ENCODE measurements at places on chromosomes 4 and X.

DNA sequence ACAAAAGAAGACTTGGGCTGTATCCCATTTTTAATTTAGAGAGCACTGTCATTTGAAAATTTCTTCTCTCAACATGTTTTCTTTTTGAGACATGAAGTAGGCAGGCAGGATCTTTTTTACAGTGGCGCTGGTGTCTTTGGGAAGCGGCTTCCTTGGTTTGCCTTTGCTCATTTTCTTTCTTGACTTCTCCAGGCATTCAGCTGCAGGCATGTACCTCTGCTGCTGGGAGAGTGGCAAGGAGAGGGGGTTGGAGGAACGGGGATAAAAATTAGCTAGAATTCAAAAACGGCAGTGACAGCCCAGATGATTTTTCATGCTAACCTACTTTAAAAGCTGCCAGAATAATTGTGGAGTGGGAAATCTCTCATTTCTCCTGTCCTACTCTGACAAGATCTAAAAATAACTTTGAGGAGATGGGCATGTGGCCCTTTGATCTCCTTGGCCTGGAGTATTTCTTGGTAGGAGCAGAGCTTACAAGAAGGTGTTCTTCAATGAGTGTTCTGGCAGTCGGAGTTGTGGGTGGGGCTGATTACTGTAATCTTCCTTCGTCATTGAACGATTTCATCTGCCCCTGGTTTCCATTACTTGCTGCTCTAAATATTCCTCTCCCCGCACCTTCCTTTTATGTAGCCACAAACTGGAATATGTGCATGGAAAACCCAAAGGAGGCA lies 54.8 kb downstream of the TBL1X start:
- no peak for DNase-seq

DNA sequence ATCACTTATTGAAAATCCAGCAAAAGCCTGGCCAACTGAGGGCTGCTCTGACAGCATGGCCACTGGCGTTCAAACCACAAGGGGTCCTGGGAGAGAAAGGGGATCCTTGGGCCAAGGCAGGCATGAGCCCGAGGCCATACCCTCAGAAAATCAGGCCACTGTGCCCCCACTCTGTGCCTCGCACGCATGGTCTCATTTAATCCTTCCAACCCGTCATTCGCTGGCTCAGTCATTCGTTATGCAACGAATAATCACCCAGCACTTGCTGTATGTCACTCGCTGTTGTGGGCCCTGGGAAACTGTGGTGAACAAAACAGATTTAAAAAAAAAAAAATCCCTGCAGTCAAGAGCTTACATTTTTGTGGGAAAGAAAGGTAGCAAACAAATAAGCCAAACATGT lies 112.7 kb downstream of the BCOR start:
- DNase-seq, result no peak

DNA sequence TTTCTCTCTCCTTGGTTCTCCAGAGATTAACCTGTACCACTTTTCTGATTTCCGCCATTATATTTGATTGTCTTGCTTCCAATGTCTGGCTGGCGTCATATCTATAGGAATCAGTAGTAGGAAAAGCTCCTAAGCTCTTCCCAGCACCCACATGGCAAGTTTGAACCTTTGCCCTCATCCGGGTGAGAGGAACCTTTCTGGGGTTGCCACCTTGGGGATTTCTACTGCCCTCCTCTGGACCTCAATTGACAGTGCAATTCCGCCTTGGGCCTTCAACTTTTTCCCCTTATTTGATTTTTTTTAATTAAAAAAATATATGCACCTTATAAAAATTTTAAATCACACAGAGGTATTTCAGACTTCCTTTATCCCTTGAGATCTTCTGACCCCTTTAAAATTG lies 2.0 kb upstream of the CXorf66 start:
- DNase-seq, result no peak

DNA sequence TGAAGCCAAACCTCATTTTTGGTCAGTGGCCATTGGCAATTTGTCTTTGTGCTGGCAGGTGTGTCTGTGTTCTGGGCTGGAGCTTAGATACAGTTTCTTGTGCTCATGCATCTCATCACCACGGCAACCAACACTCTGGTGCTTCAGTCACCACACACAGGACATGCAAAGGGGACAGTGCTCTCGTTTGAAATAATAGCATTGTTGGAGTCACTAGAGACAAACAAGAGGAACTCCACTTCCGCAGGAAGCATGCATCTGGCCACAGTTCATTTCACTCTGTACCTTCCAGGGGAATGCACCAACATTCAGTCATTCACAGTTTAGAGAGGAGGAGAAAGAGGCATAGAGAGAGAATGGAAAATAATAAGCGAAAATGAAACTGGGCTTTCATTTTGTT lies 267.4 kb downstream of the ANK2 start:
- no peak for DNase-seq

DNA sequence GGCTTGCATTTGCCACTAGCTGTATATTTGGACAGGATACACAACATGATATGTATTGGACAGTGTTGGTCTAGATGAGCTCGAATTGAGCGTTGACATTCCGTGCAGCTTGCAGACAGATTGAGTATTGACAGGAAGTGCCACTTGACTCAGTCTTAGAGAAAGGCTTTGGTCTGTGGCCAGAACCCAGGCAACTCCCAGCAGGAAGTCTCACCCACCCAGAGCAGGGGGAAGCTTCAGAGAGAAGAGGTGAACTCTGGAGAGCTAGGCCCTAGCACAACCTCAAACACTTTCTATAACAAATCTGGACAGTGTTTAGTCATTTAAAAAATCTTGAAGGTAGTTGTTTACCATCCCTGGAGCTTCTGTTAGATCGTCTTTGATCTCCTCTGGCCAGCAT lies 280.5 kb downstream of the FBXW7 start:
- no peak for DNase-seq

GRCh38 chr4:187016101-187016500 lies 292.4 kb upstream of the FAT1 start:
- DNase-seq, result no peak

- no peak for DNase-seq
Measured at GRCh38 chrX:57406149-57406548, 119.6 kb downstream of the FAAH2 start.

DNA sequence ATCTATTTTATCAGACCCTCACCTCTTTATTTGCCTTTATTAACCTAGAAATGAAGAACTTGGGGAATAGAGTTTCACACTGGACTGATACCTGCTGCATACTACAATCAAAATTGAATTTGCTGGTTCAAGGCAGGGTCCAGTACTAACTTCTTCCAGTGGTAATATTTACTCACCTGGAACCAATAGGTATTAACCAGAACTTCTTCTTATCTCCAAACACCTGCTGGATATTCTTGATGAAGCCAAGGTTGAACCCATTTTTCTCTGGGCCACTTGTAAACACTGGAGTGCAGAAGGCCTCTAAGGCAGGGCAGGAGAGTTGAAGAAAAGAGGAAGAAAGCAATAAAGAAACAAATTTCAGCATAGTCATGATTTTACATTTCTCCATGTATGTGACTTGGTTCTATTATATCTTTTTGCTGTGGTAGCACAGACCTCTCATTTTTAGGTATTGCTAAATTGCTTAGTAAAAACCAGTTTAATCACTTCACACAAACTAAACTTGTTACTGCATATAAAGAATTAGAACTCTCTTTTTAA lies 101.1 kb downstream of the ZDHHC15 start:
- no peak for DNase-seq

DNA sequence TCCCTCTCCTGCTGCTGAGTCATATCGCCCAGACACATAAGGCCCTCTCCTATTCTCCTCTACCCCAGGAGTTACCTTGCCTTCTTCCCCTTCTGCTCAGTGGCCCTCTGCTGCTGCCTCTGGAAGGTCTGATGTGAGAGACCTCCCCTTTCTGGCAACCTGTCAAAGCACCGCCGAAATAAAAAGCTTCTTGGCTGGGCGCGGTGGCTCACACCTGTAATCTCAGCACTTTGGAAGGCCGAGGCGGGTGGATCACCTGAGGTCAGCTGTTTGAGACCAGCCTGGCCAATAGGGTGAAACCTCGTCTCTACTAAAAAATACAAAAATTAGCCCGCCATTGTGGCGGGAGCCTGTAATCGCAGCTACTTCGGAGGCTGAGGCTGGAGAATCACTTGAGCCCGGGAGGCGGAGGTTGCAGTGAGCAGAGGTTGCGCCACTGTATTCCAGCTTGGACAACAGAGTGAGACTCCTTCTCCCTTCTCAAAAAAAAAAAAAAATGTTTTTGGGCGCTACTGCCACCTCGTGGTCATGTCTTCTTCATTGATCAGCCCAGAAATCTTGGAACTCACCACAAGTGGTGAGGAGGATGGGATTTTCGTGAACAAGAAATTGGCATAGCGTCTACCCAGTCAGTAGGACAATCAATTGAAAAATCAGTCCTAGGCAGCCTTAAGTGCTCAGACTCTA lies 8.6 kb upstream of the ZXDA start:
- DNase-seq, result no peak

DNA sequence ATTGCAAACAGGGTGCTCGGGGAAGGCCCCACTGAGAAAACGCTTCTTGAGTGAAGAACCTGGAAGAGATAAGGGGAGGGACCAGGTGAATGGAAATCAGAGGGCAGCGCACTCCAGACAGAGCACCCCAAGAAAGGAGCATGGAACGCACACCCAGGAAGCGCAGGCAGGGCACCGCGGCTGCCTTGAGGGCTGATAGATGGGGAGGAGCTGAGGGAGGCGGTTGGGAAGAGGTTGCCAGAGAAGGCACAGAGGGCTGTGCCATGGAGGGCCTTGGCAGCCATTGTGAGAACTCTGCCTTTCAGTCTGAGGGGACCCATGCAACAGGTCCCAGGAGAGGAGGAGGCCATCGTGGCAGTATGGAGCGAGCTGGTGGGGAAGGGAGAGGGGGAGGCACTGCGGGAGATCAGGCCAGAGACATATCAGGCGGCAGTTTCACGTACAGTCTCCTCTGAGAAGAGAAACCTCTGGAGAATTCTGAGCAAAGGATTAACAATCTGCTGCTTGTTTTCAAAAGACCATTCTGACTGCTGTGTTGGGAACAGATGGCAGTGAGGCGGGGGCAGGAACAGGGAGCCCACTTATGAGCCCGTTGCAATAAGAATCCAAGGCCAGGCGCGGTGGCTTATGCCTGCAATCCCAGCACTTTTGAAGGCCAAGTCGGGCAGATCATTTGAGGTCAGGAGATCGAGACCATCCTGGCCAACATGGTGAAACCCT lies 83.7 kb downstream of the PCYT1B start:
- no peak for DNase-seq

GRCh38 chr4:10413177-10413576 lies 44.0 kb downstream of the ZNF518B start:
- no peak for DNase-seq

GRCh38 chrX:48626401-48627298 lies 29.4 kb downstream of the WDR13 start:
- DNase-seq, result no peak

- no peak for DNase-seq
Measured at GRCh38 chrX:18985186-18985435, 1.2 kb upstream of the PHKA2 start.

Data from H9 (cell line).